Neural crest cell (in vitro differentiated cells): ENCODE measurements at places on chromosomes 12 and 14. TPM values are rescaled to one million over a fixed set of nuclear protein-coding genes. Genes with fewer than 3 reads are reported as not detected.

- H3K4me3 ChIP-seq: no peak overlapping the region
- no peak overlapping the region for H3K27ac ChIP-seq
- no peaks in the 10 kb centered on the region for H3K27me3 ChIP-seq
- no peaks in the 10 kb centered on the region for H3K4me1 ChIP-seq
- H3K36me3 ChIP-seq: no peaks in the 10 kb centered on the region
- no peak for DNase-seq
Observed at GRCh38 chr14:32354716-32355115, 25.6 kb downstream of the AKAP6 start.

GRCh38 chr12:121334513-121335343 is 17.5 kb downstream of the ANAPC5 start:
- peaks cover 5% of the 10 kb centered on the region for H3K36me3 ChIP-seq
- no peaks in the 10 kb centered on the region for H3K27me3 ChIP-seq
- H3K4me3 ChIP-seq: no peak overlapping the region
- H3K4me1 ChIP-seq: no peaks in the 10 kb centered on the region

Gene GPR137C
- 3.9 and 4.2 TPM in 2 replicates for total RNA-seq

GRCh38 chr14:50501642-50502041 is 30.7 kb downstream of the MAP4K5 start:
- no peak for DNase-seq
- no peak overlapping the region for H3K27ac ChIP-seq
- peaks cover 11% of the 10 kb centered on the region for H3K4me1 ChIP-seq
- no peaks in the 10 kb centered on the region for H3K27me3 ChIP-seq
- H3K4me3 ChIP-seq: no peak overlapping the region

DNA sequence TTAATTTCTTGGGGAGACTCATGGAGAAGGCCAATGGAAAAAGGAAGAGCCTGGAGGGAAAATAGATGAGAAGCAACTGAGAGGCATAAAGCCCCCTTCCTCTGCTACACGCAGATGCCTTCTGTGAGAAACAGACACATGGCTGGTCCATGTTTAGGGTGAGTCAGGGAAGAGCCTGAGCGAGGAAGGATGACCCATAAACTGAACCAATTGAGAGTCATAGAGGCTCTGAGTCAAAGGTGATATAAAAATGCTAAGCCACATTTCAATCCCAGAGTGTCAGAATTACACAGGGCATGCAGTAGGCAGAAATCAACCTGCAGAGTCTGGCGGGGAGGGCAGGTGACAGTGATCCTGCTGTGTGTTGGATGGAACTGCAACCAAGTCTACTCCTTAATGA is 30.1 kb upstream of the NEDD1 start:
- H3K27me3 ChIP-seq: no peaks in the 10 kb centered on the region
- H3K27ac ChIP-seq: no peak overlapping the region
- no peak for DNase-seq
- H3K4me1 ChIP-seq: no peaks in the 10 kb centered on the region
- H3K36me3 ChIP-seq: peaks cover 4% of the 10 kb centered on the region

Gene OAS1
- total RNA-seq: not detected in 2 replicates

- H3K27me3 ChIP-seq: peaks cover 20% of the 10 kb centered on the region
- no peaks in the 10 kb centered on the region for H3K4me1 ChIP-seq
- no peak overlapping the region for H3K4me3 ChIP-seq
- no peak overlapping the region for H3K27ac ChIP-seq
Observed at GRCh38 chr12:54448344-54448743, 25.1 kb downstream of the GTSF1 start.
